ENCODE measurements at places on chromosomes 3 and 15.

- DNase-seq = no peak
Observed at GRCh38 chr3:127819086-127819485, 3.2 kb downstream of the MGLL start.

DNA sequence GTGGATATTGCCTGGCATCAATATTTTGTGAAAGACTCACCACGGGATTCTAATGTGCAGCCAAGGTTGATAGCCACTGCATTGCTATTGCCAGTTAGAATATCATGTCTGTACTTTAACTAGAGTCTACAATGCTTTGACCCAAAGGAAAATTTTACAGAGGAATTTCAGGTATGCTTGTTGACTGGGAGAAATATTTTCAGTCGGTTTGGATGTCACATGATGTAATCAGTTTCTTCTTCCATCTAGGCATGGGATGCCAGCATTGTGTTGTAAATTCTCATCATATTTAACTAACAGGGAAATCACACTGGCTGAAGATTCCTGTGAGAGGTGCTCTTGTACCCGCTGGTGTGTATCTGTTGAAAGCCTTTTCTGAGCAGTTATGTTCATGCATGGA, 508.9 kb upstream of the ADAMTS9 start:
- DNase-seq = no peak

- no peak for DNase-seq
Observed at GRCh38 chr3:173396191-173397041, 1.1 kb upstream of the NLGN1 start.

DNA sequence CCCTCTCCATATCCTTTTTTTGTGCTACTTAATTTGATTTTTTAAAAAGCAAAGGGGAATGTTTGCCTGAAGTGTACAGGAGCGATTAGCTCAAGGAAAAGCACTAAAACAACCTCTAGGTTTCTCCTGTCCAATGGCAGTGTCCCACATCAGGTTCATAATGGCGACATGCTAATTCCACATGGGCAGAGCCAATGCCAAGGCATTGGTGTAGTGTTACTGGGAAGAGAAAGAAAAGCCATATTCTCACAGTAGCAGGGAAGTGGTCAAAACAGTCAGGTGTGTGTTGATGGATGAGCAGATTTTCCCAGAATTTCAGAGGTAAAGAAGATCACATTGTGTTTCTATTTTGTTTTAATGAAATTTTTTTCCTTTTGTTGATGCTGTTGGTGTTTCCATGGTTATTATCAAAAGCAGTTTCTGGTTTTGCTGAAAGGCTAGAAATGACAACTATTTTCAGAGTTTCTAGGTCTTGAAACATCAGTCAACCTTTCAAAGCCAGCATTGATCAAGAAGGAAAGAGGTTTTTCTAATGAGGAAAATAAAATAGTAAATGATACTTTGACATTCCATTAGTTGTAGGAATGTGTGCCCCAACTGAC, 65.2 kb downstream of the FNDC3B start:
- DNase-seq = no peak

Measured in substantia nigra (tissue), 51 donors.